ENCODE measurements at places on chromosomes 13 and 19. TPM values are rescaled to one million over a fixed set of nuclear protein-coding genes. Genes with fewer than 3 reads are reported as not detected.

- peaks cover 17% of the 10 kb centered on the region for H3K27me3 ChIP-seq
- H3K4me1 ChIP-seq: no peaks in the 10 kb centered on the region
- H3K4me3 ChIP-seq: peak overlapping the region; percentile 31
- no peaks in the 10 kb centered on the region for H3K36me3 ChIP-seq
- DNase-seq: no peak
Measured at GRCh38 chr13:91174886-91175501, 172.5 kb upstream of the MIR17HG start.

- no peak overlapping the region for H3K4me3 ChIP-seq
- no peaks in the 10 kb centered on the region for H3K27me3 ChIP-seq
- no peak for DNase-seq
- H3K4me1 ChIP-seq: no peaks in the 10 kb centered on the region
- no peak overlapping the region for H3K27ac ChIP-seq
Measured at GRCh38 chr19:12513531-12514061, 29.0 kb upstream of the ZNF709 start.

DNA sequence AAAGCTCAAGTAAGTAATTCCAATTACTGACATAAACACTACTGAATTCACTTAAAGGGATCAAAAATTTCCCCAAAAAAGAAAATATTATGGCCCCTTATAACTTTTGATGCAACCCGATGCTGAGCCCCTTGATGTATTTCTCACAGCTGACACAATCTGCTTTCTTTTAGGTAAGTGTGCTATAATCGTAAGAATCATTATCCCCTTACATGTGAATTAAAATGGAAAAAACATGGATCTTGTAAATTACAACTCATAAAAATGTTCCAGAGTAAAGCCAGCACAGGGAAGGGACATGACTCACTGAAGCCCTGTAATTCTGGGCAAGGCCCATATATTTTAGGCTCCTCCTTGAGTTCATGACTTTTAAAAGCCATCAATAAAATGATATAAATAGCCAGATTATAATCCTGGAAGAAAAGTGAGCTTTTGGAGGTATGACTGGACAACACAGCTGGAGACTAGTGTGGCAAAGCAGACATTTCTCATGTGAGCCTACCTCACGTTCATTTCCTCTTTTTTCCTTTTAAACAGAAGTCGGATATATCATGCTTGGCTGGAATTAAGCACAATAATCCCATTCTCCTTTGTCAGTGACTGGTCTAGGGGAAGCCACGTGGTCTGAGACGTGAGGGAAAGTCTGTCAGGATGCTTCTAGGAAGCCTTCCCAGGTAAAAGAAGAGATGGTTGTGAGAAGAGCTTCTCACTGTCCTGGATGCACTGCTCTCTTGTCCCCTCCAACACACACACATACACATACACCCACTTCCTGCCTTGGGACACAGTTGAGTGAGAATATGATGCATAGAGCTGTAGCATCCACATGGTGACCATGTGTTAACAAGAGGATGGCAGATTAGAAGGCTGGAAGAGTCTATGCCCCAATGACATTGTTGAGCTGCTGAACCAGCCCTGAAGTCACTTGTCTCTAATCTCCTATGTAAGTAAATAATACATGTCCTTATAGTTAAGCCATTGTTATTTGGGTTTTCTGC, 165.4 kb downstream of the RGCC start:
- no peak for DNase-seq
- no peak overlapping the region for H3K4me3 ChIP-seq
- H3K27ac ChIP-seq: peak overlapping the region; percentile 69
- no peaks in the 10 kb centered on the region for H3K36me3 ChIP-seq
- peaks cover 3% of the 10 kb centered on the region for H3K4me1 ChIP-seq

GRCh38 chr19:508204-509150, 1.2 kb downstream of the TPGS1 start:
- no peaks in the 10 kb centered on the region for H3K27me3 ChIP-seq
- no peaks in the 10 kb centered on the region for H3K36me3 ChIP-seq
- H3K4me1 ChIP-seq: peaks cover 39% of the 10 kb centered on the region
- H3K27ac ChIP-seq: no peak overlapping the region

- H3K4me1 ChIP-seq: no peaks in the 10 kb centered on the region
- H3K27me3 ChIP-seq: no peaks in the 10 kb centered on the region
- no peak for DNase-seq
- no peak overlapping the region for H3K27ac ChIP-seq
- no peak overlapping the region for H3K4me3 ChIP-seq
Measured at GRCh38 chr13:108463340-108463739, 166.1 kb upstream of the MYO16 start.

GRCh38 chr19:11251650-11252314, 10.5 kb downstream of the DOCK6 start:
- H3K27me3 ChIP-seq: no peaks in the 10 kb centered on the region
- H3K4me1 ChIP-seq: peaks cover 6% of the 10 kb centered on the region
- H3K27ac ChIP-seq: no peak overlapping the region
- no peak overlapping the region for H3K4me3 ChIP-seq
- H3K36me3 ChIP-seq: peaks cover 48% of the 10 kb centered on the region

DNA sequence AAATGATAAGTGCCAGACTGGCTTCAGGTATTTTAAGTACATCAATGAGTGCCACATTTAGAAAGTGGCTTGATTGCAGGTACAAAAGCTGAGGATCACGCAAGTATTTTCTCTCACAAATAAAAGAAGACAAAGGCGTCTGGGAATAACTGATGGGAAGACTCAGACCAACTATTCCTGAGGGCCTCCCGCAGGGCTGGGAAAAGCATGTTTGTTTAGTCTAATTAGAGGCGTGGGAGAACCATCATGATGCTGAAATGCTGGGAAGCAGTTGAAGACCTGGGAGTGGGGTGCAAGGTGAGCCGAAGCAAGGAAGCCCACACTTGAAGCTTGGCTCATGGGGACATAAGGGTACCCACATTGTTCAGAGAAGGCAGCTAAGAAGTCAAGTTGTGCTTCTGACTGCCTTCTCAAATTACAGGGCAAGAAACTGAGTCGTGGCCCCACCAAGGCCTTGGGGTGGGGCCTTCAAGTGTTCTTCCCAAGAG, 536.0 kb downstream of the MYO16 start:
- no peaks in the 10 kb centered on the region for H3K27me3 ChIP-seq
- DNase-seq: no peak
- H3K27ac ChIP-seq: no peak overlapping the region
- no peaks in the 10 kb centered on the region for H3K36me3 ChIP-seq
- H3K4me1 ChIP-seq: peaks cover 15% of the 10 kb centered on the region
- H3K4me3 ChIP-seq: no peak overlapping the region

DNA sequence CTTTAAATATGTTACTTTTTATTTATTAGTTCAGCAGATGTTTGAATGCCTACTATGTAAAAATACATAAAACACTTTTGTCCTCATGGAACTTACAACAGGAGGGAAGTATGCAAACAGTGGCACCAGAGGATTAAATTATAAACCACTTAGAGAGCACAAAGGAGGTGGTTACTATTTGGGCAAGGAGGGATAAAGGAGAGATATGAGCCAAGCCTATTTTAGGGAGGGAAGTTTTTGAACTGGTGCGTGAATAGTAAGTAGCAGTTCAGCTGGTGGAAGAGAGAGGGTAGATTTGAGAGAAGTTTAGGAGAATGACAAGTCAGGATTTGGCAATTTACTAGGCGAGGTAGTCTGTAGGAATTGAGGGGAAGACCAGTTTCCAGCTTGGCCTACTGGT, 8.6 kb downstream of the AKAP11 start:
- no peaks in the 10 kb centered on the region for H3K27me3 ChIP-seq
- no peak overlapping the region for H3K27ac ChIP-seq
- no peak overlapping the region for H3K4me3 ChIP-seq
- H3K4me1 ChIP-seq: peaks cover 10% of the 10 kb centered on the region

MEDAG gene
- 15.9 TPM for total RNA-seq

IZUMO2 gene
- not detected for total RNA-seq

FFAR3 gene
- not detected for total RNA-seq

LYPD5 gene
- total RNA-seq: 97.2 TPM

ZNF154 gene
- 0.13 TPM for total RNA-seq

All from suprapubic skin (tissue), 4 donors.